ENCODE measurements at places on chromosomes 7 and 10. TPM values are rescaled to one million over a fixed set of nuclear protein-coding genes. Genes with fewer than 3 reads are reported as not detected.

The ADAP1 gene
- 2.2 TPM for total RNA-seq

GRCh38 chr10:102269017-102269416 is 23.7 kb downstream of the GBF1 start:
- DNase-seq, result no peak
- H3K27me3 ChIP-seq, result no peaks in the 10 kb centered on the region
- peak overlapping the region; percentile 13 for H3K27ac ChIP-seq

GRCh38 chr7:135980665-135981180 is 3.6 kb upstream of the MTPN start:
- DNase-seq, result peak; percentile 39
- 0 out of 2 replicates have a peak, but pooled peaks cover 1% of the 10 kb centered on the region for H3K4me1 ChIP-seq
- no peak overlapping the region for H3K4me3 ChIP-seq
- H3K36me3 ChIP-seq, result no peaks in the 10 kb centered on the region

DNA sequence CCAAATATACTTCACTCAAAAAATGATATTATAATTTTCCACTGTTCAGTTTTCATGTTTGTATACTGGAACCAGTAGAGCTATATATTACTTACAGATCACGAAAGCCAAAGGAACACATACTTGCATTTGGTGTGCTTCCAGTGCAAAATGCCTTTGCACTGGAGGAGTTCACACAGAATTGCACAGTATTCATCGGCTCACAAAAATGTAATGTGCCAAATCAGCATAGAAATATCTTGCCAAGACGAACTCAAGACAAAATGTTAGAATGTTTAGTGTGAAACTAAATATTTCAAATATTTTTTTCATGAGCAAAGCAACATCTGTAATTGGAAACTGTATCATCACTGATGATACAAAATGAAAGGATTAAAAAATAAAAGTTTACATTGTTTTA is 646.2 kb upstream of the SEMA3D start:
- no peak overlapping the region for H3K4me3 ChIP-seq
- DNase-seq, result peak; percentile 11
- no peaks in the 10 kb centered on the region for H3K4me1 ChIP-seq
- H3K27ac ChIP-seq, result no peak overlapping the region
- no peaks in the 10 kb centered on the region for H3K27me3 ChIP-seq

DNA sequence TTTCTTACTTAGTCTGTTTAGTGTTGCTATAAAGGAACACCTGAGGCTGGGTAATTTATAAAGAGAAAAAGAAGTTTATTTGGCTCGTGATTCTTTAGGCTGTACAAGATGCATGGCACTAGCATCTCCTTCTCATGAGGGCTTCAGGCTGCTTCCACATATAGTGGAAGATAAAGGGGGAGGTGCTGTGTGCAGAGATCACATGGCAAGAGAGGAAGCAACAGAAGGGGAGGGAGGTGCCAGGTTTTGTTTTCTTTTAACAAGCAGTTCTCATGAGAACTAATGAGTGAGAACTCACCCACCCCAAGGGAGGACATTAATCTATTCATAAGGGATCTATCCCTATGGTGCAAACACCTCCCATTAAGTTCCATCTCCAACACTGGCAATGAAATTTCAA is 17.3 kb downstream of the CYP2E1 start:
- no peak overlapping the region for H3K4me3 ChIP-seq
- H3K4me1 ChIP-seq, result no peaks in the 10 kb centered on the region

- no peak overlapping the region for H3K4me3 ChIP-seq
- no peaks in the 10 kb centered on the region for H3K27me3 ChIP-seq
- no peaks in the 10 kb centered on the region for H3K4me1 ChIP-seq
- no peaks in the 10 kb centered on the region for H3K36me3 ChIP-seq
- no peak for DNase-seq
- H3K27ac ChIP-seq, result no peak overlapping the region
Measured at GRCh38 chr7:157528785-157529341, 192.1 kb downstream of the DNAJB6 start.

- H3K27ac ChIP-seq, result no peak overlapping the region
- H3K27me3 ChIP-seq, result peaks cover 6% of the 10 kb centered on the region
- no peaks in the 10 kb centered on the region for H3K36me3 ChIP-seq
- no peak for DNase-seq
Measured at GRCh38 chr10:132140167-132140925, 46.4 kb upstream of the DPYSL4 start.

DNA sequence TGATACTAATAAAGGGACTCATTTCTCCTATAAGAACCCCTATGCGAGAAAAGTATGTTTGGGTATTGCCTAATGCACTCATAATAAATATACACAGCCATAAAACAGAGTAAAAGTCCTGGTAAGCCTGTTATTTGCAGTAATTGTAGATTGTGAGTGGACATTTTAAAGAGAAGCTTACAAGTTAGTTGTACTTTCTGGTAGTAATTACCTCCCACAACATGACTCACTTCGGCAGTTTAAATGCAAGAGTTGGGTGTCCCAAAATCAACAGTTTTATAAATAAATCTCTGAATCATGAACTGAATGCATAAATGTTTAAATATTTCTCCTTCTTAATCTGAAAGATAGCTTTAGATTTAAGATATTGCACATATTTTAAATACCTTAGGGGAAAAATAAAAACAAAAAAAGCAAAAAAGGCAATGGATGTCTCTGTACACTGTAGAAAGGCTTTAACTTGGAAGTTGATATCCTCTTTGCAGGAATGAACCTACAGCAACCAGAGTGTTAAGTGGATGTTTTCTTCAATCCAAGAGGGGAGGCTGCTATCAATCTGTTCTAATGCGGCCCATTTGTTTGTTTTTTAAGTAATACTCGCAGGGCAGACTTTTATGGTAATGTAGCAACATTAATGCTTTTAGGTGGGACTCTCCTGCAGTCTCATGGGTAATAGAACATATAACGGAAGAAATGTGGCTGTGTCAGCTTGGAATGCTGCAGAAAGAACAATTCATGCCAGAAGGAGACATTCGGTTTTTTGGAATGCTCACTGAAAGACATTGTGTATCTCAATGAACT is 57.3 kb upstream of the ZEB1 start:
- H3K36me3 ChIP-seq, result no peaks in the 10 kb centered on the region
- peaks cover 21% of the 10 kb centered on the region for H3K4me1 ChIP-seq
- peak overlapping the region; percentile 88 for H3K27ac ChIP-seq
- H3K4me3 ChIP-seq, result no peak overlapping the region
- DNase-seq, result peak; percentile 94

The STN1 gene
- total RNA-seq, result 28.6 TPM

The SPDYE8 gene
- not detected for total RNA-seq

GRCh38 chr10:70405037-70405824 is 1.3 kb downstream of the EIF4EBP2 start:
- peak overlapping the region; percentile 73 for H3K27ac ChIP-seq
- no peaks in the 10 kb centered on the region for H3K36me3 ChIP-seq
- no peaks in the 10 kb centered on the region for H3K27me3 ChIP-seq
- peak; percentile 96 for DNase-seq

DNA sequence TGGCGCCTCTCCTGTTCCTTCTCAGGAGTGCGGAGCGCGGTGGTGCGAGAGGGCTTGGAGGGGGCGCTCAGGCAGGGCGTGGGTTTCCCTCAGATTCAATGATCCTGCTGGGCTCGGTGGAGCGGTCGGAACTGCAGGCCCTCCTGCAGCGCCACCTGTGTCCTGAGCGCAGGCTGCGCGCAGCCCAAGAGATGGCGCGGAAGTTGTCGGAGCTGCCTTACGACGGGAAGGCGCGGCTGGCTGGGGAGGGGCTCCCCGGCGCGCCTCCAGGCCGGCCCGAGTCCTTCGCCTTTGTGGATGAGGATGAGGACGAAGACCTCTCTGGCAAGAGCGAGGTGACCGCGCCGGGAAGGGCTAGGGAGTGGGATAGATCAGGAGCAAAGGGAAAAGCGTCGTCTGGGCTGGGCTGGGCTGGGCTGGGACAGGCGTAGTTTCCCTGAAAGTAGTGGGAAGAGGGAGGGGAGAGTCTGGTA is 17.0 kb downstream of the FAM131B start:
- DNase-seq, result peak; percentile 32
- H3K4me3 ChIP-seq, result no peak overlapping the region
- H3K27ac ChIP-seq, result no peak overlapping the region
- H3K27me3 ChIP-seq, result peaks cover 34% of the 10 kb centered on the region
- H3K4me1 ChIP-seq, result no peaks in the 10 kb centered on the region
- H3K36me3 ChIP-seq, result no peaks in the 10 kb centered on the region

GRCh38 chr7:47553309-47553708 is 28.6 kb downstream of the TNS3 start:
- H3K27ac ChIP-seq, result no peak overlapping the region
- H3K36me3 ChIP-seq, result peaks cover 14% of the 10 kb centered on the region
- no peak overlapping the region for H3K4me3 ChIP-seq
- H3K4me1 ChIP-seq, result peaks cover 23% of the 10 kb centered on the region
- no peaks in the 10 kb centered on the region for H3K27me3 ChIP-seq

- no peak overlapping the region for H3K4me3 ChIP-seq
- no peaks in the 10 kb centered on the region for H3K27me3 ChIP-seq
- H3K36me3 ChIP-seq, result no peaks in the 10 kb centered on the region
- H3K27ac ChIP-seq, result no peak overlapping the region
Measured at GRCh38 chr7:137636376-137636775, 210.4 kb downstream of the DGKI start.

DNA sequence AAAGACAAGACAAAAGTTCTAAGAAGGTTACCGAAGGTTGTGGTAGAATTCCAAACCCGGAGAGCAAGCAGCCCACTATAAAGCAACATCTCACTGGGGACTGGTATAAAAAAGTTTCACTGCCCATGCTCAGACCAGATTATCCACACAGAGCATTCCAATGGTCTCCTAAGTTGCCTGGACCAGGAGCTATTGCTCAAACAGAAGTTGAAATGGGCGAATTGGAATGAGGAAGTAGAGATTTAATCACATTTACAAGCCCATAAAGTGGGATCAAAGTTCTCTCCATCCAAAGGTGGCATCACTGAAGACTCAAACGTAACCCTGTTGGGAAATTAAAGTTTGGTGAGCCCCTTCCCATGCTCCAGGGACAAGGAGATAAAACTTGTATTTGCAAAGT is 19.8 kb downstream of the OR2F1 start:
- H3K4me1 ChIP-seq, result peaks cover 2% of the 10 kb centered on the region
- no peaks in the 10 kb centered on the region for H3K36me3 ChIP-seq
- no peaks in the 10 kb centered on the region for H3K27me3 ChIP-seq
- H3K27ac ChIP-seq, result no peak overlapping the region
- DNase-seq, result no peak

The UPK3BL2 gene
- total RNA-seq, result 0.56 TPM

GRCh38 chr7:100132697-100133151 is 6.0 kb downstream of the MBLAC1 start:
- H3K4me3 ChIP-seq, result no peak overlapping the region
- no peak overlapping the region for H3K27ac ChIP-seq

The RAB18 gene
- total RNA-seq, result 53.0 TPM

GRCh38 chr7:155466814-155467733 is 9.1 kb downstream of the EN2 start:
- H3K27me3 ChIP-seq, result peaks cover 86% of the 10 kb centered on the region
- H3K27ac ChIP-seq, result no peak overlapping the region
- no peaks in the 10 kb centered on the region for H3K36me3 ChIP-seq
- H3K4me3 ChIP-seq, result no peak overlapping the region
- H3K4me1 ChIP-seq, result no peaks in the 10 kb centered on the region
